ENCODE measurements at places on chromosomes 1 and 21.
A peak's percentile ranks its signal among the peaks of the same experiment; 100 is the strongest.

- DNase-seq = no peak
Measured at GRCh38 chr1:54487571-54488050, 60.4 kb upstream of the ACOT11 start.

- no peak for DNase-seq
Measured at GRCh38 chr1:41917835-41918449, 780 bp downstream of the HIVEP3 start.

DNA sequence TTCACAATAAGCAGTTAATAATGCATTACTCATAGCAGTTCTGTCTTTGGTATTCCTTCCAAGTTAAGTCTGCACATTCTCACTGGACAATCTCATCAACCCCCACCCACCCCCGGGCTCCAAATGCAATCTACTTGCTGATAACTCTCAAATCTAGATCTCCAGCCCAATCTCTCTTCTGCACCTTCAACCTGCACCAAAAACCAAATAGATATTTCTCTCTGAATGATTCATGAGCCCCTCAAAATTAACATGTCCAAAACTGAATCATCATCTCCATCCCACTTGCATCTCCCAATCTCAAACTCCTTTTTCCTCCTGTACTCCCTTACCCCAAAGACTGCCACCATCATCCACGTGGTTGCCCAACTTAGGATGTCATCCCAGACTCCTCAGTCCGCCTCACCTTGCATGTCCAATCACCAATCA, 2.7 kb downstream of the DOCK7 start:
- DNase-seq = no peak

- peak; percentile 6 for DNase-seq
Measured at GRCh38 chr1:115771847-115772457, 3.4 kb upstream of the CASQ2 start.

DNA sequence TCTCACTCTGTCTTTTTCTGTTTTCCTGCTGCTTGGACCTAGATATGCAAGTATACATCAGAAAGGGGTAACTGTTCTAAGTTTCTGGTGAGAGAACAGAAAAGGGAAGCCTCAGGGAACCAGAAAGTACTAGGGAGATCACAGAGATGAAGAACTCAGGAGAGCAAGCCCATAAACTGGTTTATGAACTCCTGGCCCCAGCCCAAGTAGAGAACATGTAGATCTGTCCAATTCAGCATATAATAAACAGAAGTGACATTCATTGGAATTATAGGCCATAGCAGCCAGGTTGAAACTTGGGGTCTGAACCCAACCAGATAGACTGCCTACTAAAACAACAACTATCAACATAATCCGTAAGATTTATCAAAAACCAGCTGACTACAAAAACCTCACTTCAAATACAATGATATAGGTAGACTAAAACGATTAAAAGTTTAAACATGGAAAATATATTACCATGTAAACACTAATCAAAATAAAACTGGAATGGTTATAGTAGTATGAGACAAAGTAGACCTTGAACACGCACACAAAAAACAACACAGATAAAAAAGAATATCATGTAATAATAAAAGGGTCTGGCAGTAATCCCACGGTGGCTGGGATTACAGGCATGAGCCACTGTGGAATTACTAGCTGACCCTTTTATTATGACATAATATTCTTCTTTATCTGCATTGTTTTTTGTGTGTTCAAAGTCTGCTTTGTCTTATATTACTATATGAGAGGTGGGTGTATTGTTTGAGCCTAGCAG, 65.0 kb downstream of the ZSWIM5 start:
- DNase-seq = no peak

DNA sequence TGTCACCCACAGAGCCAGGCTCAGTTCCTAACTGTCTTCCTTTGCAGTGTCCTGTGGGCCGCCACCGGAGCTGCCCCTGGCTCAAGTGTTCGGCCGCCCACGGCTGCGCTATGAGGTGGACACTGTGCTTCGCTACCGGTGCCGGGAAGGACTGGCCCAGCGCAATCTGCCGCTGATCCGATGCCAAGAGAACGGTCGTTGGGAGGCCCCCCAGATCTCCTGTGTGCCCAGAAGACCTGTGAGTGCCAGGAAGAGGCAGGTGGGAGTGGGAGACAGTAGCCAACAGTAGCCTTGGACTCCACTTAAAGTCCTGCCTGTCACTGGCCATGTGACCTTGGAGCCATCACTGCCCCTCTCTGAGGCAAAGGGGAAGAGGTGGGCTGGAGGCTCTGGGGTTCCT, 16.6 kb downstream of the BCAN start:
- no peak for DNase-seq

- no peak for DNase-seq
Measured at GRCh38 chr1:234265321-234265720, 107.9 kb upstream of the COA6 start.

GRCh38 chr1:112618114-112618720, 724 bp downstream of the ST7L start:
- peak; percentile 4 for DNase-seq

GRCh38 chr1:227541796-227542152, 21.6 kb upstream of the ZNF678 start:
- DNase-seq = no peak

DNA sequence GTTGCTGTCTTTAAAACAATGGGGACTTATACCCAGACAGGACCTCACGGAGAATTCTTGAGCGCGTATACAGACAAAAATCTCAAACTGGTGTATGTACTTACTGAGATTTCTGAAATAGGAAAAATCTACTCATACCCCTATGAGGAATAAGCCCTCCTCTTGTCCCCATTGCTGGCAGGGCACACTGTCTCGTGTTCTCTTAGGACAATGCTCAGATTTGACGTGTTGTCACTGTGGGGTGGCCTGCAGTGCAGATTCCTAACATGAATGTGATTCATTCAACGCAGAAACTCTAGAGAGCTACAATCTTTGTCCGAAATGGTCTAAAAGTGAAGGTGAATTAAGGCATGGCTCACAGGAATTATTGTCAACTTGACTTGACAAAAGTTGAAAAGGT, 31.1 kb upstream of the PDE9A start:
- DNase-seq = no peak

DNA sequence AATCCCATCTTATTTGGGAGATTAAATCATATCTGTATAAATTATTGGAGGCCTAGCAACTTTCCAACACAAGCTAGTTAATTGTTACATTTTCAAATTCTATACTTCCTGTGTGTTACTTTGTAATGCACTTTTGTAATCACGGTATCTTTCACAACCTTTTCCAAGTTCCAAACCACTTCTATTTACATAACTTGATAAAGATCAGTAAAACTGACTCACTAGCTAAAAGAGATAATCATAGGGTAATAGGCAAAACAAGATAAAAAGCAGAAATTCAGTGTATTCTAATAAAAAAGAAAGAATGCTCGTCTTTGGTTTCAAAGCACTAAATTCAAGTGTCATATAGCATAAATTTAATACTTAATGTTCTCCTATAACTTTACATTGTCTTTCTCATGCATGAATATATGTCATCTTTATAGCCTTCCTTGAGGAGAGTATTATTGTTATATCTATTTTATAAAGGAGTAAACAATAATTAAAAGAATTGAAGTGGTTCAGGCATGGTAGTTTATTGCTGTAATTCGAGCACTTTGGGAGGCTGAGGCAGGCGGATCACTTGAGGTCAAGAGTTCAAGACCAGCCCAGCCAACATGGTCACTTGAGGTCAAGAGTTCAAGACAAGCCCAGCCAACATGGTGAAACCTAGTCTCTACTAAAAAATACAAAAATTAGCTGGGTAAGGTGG, 66.4 kb downstream of the RGS13 start:
- DNase-seq = no peak

GRCh38 chr1:19758227-19758830, 41.4 kb downstream of the TMCO4 start:
- DNase-seq = no peak

DNA sequence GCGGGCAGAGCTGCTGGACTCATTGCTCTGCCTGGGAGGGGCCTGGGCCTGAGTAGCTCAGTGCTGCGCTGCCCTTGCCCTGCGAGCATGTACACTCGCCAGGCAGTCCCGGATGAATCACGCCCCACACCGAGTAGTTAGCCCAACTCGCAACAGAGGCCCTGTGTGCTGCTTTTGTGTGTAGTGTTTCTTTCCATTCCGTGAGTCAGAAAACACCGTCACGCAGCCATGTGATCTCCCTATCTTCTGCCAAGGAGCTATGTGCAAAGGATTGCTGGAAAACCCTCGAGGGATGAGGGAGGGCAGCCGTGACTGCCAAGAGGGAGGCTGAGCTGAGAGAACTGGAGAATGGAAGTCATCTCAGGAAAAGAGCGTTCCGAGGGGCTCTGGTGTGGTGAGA, 37.3 kb downstream of the NENF start:
- no peak for DNase-seq

DNA sequence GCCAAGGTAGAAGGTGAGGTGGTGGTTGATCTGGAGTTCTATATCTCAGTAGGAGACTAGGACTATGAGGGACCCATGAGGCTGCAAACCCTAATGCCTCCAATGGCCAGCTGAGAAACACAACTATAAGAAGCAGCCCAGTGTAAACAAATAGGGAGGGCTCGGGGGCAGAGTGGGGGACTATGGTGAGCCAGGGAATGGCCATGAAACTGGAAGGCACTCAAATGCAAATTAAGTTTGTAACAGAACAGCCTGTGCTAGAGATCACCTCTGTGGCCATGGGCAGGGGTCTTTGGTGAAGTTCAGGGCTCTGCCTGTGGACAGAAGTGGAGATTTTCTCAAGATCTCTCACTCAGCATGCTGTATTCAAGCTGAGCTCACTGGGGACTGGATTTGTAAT, 187.1 kb downstream of the GRIK3 start:
- no peak for DNase-seq

DNA sequence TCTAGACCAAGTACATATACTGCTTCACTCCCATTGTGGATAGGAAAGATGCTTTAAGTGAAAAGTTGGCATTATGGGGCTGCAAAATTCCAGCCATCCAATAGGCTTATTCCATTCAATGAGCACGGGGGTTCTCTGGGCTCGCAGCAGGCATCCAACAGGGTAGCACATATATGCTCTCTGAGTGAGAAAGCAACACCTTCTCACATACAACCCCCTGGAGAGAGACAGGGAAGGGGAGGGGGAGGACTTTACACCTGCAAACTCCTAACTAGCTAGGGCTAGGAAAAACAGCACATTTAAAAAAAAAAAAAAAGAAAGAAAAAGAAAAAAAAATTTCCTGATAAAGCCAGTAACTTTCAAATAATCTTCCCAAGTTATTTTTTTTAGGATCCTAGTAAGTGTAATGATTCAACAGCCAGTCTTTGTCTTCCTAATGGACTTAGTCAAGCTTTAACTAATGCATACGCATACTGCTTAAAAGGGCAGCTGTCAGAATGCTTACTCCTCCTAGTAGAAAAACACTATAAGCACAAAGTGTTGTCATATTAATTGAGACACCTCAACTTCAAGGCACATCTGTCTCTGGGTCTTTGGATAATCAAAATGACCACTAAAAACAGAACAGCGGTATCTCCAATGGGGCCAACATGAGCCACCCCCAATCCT, 18.7 kb downstream of the PSMB2 start:
- DNase-seq = no peak

DNA sequence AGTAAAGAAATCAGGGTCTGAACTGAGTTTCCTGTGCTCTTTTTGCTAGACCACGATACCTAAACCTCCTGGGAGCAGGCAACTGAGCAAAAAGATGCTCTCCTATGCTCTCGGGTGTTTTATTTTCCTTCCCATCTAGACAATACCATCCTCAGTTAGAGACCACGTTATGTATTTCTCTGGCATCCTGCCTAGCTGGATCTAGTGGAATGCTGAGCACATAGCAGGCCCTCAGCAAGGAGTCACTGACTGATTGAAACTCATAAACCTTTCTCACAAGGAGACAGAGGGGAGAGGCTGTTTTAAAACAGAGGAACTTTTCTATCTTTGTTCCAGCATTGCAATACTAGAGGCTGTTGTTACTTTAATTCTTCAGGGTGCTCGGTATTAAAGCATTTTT, 168.0 kb downstream of the CYYR1 start:
- no peak for DNase-seq

DNA sequence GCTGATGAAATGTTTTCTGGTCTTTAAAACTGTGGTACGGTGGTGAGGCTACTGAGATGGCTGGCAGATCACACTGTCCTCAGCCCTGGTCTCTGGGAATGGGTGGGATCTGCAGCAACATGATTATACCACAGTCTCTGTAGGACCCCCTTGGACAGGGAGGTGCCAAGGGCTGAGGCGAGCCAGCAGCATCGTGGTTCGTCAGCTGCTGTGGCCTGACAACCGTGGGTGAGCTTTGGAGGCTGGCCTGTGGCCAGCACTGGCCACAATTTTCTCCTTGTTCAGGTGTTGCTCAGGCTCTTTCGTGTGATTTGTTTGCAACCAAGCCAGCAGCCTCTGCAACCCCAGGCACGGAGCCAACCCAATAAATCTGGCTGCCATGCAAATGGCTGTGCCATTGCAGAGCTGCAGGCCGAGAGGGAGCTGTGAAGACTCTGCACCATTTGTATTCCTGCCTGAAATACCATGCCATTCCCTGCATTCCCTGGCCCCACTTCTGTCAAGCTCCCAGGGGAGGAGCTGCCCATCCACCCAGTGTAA, 70.9 kb downstream of the PCP4 start:
- no peak for DNase-seq

DNA sequence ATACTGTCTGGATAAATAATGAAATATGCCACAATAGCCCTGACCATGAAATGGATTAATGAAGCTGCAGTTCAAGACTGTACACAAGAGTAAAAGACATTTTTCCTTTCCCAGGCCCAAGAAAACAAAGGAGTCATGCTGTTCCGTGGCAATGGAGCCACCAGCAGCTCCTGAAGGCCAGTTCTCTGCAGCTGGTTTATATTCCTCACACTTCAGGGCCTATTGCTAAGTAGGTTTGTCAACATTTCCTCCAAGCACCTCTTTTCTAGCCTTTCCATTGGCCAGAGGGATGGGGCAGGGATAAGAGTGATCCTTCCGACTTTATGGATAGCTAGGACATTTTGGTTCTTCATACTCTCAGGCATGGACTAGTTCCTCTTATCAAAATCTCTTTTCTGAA, 24.2 kb upstream of the RGL1 start:
- no peak for DNase-seq

GRCh38 chr1:203335503-203335902, 15.4 kb downstream of the FMOD start:
- no peak for DNase-seq

- no peak for DNase-seq
Measured at GRCh38 chr21:26055841-26056264, 114.7 kb downstream of the APP start.

DNA sequence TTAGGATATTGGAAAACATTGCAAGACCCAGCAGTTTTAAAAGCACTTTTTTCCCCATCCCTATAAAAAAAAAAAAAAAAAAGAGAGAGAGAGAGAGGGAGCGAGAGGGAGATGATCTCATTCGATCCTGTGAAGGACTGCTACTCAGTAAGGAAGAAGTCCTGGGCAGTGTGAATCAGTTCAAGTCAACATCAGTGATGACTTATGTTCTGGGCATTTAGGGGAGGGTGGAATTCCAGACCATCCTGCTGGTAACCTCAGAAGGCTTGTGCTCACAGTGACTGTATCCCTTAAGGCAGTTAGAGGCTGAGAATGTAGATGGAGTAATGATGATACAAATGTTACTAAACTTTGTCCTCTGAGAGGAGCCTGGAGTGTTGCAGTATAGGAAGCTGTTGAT, 151.4 kb downstream of the TGFB2 start:
- DNase-seq = no peak

GRCh38 chr1:107617456-107617855, 347.5 kb downstream of the VAV3 start:
- DNase-seq = no peak

- DNase-seq = no peak
Measured at GRCh38 chr1:80540596-80540995, 1260.1 kb upstream of the ADGRL2 start.
